Activated CD4-positive, alpha-beta T cell treated with anti-CD3 and anti-CD28 coated beads, Interleukin-2, amount 50 U/mL, for 1 hour (primary cell): ENCODE measurements at places on chromosomes 12 and 14.

GRCh38 chr12:112941528-112942335 lies 3.5 kb downstream of the OAS3 start:
- no peak for DNase-seq

GRCh38 chr14:91858536-91859275 lies 8.6 kb downstream of the TC2N start:
- DNase-seq, result no peak

DNA sequence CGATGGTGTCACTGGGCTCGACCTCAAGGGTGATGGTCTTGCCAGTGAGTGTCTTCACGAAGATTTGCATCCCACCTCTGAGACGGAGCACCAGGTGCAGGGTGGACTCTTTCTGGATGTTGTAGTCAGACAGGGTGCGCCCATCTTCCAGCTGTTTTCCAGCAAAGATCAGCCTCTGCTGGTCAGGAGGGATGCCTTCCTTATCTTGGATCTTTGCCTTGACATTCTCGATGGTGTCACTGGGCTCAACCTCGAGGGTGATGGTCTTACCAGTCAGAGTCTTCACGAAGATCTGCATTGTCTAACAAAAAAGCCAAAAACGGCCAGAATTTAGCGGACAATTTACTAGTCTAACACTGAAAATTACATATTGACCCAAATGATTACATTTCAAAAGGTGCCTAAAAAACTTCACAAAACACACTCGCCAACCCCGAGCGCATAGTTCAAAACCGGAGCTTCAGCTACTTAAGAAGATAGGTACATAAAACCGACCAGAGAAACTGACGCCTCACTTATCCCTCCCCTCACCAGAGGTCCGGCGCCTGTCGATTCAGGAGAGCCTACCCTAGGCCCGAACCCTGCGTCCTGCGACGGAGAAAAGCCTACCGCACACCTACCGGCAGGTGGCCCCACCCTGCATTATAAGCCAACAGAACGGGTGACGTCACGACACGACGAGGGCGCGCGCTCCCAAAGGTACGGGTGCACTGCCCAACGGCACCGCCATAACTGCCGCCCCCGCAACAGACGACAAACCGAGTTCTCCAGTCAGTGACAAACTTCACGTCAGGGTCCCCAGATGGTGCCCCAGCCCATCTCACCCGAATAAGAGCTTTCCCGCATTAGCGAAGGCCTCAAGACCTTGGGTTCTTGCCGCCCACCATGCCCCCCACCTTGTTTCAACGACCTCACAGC lies 717 bp downstream of the UBC start:
- peak; percentile 94 for DNase-seq

DNA sequence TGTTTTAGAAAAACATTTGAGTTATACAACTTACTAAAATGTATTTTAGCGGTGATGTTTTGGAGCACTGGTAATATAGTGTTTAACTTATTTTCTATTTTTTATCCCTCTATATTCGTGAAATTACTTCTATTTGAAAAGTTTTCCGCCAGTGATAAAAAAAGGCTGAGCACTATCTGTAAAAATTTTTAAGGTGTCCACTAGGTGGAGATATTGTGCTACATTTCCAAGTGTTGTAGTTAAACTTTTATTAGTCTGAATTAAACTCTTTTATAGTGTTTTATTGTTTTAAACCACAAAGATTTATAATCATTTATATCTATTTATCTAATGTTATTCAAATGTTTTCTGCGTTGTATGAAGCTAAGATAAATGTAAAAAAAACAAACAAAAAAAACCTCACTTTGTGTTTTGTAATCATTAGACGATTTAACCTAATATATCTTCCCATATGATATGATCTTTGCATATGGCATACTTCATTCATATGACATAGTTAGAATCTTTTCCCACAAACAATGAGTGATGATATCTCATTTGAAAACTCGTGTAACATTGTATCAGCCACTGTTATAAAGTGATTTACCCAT lies 11.8 kb downstream of the ALG10B start:
- no peak for DNase-seq

- no peak for DNase-seq
These were observed 164.6 kb downstream of the EGLN3 start for GRCh38 chr14:33786091-33786825.

- no peak for DNase-seq
These were observed 1.2 kb downstream of the NKX2-1 start for GRCh38 chr14:36518586-36519430.
